ACHN (cell line): ENCODE measurements at places on chromosomes 5 and 9.
A peak's percentile ranks its signal among the peaks of the same experiment; 100 is the strongest.

DNA sequence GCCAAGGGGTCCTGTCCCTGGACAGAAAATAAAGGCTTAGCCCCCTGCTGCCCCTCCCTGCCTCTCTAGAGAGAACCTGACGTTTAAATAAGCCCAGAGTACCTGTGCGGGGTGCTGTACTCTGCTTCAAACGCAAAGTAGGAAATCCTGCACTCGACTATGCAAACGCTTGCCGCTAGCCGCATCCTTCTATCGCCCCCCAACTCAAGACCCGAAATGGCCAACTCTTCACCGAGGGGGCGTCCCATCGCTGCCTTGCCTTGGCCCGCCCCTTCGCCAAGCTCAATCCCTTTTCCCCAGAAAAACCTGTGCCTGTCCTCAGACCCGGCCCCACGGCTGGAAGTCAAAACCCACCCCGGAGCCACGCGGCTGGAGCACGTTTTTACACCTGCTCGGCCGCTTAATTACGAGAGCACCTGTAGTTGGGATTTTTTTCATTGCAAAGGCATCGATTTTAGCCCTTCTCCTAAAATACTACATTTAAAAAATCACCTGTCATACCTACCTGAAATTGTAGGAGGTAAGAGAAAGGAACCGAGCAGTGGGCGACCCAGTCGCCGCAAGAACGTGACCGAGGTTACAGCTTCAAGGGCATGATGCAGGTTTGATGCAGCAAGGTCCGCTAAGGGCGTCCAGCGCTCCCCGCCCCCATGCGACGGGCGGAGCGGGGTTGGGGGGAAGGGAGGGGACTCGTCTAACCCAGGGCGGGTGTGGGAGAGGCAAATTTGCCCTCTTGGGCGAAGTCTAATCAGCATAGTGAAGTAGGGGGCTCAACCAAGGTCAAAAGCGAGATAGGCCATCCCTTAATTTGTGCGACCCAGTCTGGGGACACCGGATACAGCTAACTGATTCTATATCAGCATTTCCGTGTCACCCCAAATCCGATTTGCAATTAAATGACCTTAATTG is 3.5 kb downstream of the ELAVL2 start:
- DNase-seq = no peak

DNA sequence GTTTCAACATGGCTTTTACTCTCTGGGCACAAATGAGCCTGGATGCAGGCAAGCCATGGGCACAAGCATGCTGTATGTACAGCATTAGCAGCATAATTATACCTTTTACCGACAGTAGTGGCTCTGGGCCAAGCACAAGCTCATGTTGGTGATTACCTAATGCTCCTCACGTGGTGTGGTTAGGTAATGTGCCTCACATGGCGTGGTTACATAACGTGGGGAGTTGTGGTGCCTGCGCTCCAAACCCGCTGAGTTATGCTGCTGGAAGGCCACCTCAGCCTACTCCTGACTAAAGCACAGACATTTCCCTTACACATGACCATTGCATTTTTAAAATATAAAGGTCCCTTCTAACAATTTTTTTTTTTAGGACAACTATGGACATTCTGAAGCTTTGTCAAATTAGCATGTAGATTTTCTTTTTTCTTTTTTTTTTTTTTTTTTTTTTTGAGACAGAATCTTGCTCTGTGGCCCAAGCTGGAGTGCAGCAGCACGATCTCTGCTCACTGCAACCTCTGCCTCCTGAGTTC is 794.0 kb downstream of the EFNA5 start:
- DNase-seq = peak; percentile 1

DNA sequence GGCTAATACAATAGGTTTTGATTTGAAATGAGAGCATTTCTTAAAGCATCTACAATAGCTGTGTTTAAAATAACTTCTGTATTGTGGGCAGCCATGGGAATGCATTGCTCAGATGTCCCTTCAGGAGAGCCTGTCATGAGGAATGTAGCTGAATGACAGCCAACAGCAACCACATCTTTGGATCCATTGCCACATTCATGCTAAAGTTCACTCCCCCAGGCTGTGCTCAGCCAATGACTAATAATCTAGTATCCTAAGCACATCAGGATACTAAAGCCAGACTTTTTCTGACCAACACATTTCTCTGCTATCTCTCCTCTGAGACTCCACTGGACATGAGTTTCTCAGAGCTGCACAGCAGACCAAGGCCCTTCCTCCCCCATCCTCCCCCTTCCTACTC is 45.5 kb downstream of the HTR1A start:
- no peak for DNase-seq

DNA sequence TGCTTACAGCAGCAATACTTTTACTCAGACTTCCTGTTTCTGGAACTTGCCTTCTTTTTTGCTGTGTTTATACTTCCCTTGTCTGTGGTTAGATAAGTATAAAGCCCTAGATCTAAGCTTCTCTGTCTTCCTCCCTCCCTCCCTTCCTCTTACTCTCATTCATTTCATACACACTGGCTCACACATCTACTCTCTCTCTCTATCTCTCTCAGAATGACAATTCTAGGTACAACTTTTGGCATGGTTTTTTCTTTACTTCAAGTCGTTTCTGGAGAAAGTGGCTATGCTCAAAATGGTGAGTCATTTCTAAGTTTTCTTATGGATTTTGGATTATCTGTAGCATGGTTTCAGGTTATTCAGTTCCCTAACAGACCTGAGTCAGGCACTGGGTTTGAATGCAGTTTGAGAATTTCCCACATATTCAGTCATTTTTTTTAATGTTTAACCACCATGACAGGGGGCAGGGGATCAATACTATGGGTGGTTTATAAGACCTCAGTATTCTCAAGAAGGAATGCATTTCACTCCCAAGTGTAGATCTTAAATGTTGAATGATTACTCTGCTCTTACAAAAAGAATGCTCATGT is at the start of gene IL7R:
Gene IL7R (plus strand): TSS at position 127 of the 587 bp plus-strand sequence. CDS start 87 bp downstream, at position 214.
- no peak for DNase-seq

DNA sequence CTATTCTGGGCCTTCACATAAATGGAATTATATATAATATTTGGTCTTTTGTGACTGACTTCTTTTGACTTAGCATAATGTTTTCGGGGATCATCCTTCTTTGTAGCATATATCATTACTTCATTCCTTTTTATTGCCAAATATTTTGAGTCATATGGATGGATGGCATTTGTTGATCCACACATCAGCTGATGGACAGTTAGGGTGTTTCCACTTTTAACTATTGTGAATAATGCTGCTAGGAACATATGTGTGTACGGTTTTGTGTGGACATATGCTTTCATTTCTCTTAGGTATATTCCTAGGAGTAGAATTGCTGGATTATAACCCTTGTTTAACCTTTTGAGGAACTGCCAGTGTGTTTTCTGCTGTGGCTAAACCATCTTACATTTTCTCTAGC is 249.6 kb downstream of the FANCC start:
- DNase-seq = no peak

GRCh38 chr5:133565993-133566392 is 46.3 kb downstream of the FSTL4 start:
- peak; percentile 31 for DNase-seq

DNA sequence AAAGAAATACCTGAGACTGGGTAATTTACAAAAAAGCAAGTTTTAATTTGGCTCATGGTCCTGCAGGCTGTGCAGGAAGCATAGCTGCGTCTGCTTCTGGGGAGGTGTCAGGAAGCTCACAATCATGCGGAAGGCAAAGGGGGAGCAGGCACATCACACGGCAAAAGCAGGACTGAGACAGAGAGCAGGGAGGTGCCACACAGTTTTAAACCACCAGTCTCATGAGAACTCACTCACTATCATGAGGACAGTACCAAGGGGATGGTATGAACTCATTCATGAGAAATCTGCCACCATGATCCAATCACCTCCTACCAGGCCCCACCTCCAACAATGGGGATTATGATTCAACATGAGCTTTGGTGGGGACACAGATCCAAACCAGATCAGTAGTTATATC is 96.2 kb downstream of the OSTF1 start:
- no peak for DNase-seq

DNA sequence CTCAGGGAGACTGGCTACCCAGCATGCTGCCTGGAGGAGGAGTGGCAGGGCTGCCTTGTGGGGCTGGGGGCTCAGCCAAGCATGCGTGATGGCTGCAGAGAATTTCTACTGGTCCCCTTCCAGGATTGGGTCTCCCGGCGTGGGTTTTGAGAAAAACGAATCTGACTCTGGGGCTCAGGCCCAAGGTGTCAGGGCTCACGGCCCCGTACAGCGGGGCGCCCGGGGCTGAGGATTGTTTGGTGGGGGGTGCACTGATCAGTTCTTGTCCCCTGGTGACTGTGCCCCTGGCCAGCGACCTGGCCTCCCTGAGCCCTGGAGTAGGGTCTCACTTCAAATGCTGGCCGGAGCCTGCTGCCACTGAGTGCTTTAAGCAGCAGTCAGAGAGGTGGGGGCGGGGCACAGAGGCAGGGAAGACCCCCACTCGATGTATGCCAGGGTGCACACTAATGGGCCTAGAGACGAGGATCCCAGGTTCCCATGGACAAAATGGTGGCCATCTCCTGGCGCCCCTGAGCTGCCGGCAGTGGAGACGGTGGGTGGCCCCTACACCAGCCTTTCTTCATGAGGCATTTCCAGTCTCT is 45.5 kb upstream of the RNU6ATAC start:
- no peak for DNase-seq

- DNase-seq = no peak
Observed at GRCh38 chr5:67855523-67855922, 360.0 kb upstream of the PIK3R1 start.

GRCh38 chr5:176548967-176549444 is at the start of gene CDHR2:
Gene CDHR2 (plus strand): TSS chr5:176549342. CDS start chr5:176565353, 16,011 bp downstream.
- DNase-seq = no peak

- DNase-seq = no peak
Observed at GRCh38 chr5:67770431-67771025, 445.0 kb upstream of the PIK3R1 start.

GRCh38 chr5:74240783-74241750 is 399.5 kb downstream of the ENC1 start:
- DNase-seq = no peak
